GM20000 (cell line): ENCODE measurements at places on chromosomes 4 and X.

DNA sequence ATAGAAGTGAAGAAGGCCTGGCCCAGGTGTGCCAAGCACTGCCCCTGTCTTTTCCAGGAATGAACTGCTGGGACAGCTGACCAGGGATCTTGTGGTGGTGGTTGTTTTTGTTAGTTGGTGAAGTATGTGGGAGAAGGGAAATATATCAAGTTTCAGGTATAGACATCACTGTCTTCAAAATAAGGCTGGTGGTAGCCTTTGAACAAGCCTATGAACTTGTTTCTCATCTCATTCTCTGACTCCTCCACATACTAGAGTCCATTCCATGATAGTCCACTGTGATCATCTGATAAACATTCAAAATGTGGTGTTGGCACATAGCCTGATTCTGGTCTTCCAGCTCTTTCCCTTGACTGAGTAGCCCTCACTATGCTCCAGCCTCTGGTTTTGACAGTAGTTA, 303.7 kb downstream of the CAMK2D start:
- no peak for DNase-seq

GRCh38 chrX:55187281-55187680, 32.9 kb upstream of the PAGE5 start:
- no peak for DNase-seq

DNA sequence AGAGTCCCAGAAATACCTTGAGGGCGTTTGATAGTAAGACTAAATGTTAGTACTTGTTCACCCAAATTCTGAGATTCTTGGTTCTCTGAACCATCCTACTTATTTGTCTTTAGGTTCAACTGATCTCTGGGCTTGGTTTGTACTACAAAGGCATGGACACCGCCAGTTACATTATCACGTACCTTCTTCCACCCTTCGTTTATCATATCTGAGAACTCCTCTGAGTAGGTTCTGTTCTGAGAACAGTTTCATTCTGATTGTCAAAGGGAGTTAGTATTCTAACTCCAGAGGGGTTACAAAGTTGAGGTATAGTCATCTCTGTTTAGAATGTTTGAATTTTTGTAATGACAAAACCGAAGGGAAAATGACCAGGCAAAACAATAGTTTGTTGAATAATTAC, 19.3 kb downstream of the ZFX start:
- DNase-seq = no peak

DNA sequence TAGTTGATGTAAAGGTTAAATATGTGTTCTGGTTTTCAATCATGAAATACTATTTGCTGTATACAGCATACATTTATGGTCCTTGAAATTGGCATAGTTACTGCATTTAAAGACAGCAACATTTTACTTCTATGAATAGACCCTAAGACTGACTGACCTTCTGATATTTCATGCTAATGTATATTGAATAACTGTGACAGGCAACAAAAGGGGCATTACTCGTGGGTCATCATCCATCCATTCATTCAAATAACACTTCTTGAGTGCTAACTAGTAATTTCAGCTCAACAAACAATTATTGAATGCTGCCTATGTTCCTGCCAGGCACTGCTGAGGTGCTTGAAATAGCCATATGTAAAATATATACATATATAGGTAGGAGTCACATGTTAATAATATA, 92.8 kb upstream of the ADAMTS3 start:
- DNase-seq = no peak

DNA sequence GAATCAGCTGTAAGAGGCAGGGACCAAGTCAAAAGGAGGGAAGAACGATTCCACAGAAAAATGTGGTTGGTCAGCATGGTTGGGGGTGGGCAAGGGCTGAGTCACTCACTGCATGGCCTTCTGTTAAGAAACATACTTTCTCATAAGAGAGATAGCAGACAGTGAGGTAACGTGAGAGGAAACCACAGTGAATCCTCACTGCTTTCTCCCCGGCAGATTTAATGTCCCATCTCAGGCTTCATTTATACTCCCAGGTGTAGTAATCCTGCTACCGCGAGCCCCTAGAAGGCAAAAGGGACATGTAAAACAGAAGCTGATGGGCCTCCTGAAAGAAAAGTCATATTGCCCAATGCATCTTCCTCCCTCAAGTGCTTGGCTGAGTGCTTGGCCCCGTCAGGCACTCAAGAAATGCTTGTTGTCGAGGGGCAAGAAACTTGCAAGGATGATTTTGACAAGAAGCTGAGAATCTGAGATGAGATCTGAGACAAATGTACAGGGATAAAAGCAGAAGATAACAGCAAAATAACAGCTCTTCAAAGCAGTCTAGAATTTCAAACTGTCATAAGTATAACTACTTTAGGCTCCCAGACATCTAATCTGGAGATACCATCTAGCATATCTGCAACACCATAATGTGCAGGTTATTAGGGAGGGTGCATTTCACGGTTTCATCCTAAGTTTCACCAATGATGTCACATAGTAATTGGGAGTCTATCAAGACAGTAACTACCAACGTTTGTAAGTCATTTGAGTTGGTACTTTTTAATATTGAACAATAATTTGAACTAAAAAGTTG, 40.2 kb downstream of the SH3KBP1 start:
- DNase-seq = no peak

- DNase-seq = no peak
These were observed 413.0 kb downstream of the MAPK10 start for GRCh38 chr4:85946821-85947220.

DNA sequence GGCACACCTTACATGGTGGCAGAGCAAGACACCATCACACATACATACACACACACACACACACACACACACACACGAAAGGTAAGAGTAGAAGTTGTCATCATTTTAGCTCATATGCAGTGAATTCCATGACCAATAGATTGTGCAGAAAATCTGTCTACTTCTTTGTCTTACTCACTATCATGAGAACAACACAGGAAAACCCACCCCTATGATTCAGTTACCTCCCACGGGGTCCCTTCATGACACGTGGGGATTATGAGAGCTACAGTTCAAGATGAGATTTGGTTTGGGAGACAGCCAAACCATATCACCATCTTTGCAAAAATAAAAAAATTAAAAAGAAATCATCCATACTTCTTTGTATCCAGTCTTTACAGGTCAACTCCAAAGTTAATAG, 221.1 kb downstream of the BMPR1B start:
- DNase-seq = no peak

- DNase-seq = no peak
These were observed 22.7 kb upstream of the DRD5 start for GRCh38 chr4:9758641-9759317.

- no peak for DNase-seq
These were observed 2.1 kb downstream of the LOC101059915 start for GRCh38 chrX:71669492-71669891.

DNA sequence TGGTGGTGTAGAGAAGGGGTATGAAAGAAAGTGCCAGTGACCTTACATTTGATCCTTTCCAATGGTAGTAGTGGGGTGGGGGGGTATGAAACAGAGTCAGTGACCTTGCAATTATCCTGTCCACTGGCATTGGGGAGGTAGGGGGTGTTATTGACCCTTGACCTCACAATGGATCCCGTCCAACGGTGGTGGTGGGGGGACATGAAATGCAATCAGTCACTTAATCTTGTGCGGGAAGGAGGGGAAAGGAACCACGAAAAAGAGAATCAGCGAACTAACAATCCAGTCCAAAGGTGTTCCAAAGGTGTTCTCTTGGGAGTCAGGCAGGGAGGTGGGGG, 619 bp upstream of the PDK3 start:
- no peak for DNase-seq

- no peak for DNase-seq
These were observed 67.4 kb downstream of the EGF start for GRCh38 chr4:109979920-109980717.

GRCh38 chr4:137536789-137537561, 4.7 kb upstream of the PCDH18 start:
- DNase-seq = no peak

DNA sequence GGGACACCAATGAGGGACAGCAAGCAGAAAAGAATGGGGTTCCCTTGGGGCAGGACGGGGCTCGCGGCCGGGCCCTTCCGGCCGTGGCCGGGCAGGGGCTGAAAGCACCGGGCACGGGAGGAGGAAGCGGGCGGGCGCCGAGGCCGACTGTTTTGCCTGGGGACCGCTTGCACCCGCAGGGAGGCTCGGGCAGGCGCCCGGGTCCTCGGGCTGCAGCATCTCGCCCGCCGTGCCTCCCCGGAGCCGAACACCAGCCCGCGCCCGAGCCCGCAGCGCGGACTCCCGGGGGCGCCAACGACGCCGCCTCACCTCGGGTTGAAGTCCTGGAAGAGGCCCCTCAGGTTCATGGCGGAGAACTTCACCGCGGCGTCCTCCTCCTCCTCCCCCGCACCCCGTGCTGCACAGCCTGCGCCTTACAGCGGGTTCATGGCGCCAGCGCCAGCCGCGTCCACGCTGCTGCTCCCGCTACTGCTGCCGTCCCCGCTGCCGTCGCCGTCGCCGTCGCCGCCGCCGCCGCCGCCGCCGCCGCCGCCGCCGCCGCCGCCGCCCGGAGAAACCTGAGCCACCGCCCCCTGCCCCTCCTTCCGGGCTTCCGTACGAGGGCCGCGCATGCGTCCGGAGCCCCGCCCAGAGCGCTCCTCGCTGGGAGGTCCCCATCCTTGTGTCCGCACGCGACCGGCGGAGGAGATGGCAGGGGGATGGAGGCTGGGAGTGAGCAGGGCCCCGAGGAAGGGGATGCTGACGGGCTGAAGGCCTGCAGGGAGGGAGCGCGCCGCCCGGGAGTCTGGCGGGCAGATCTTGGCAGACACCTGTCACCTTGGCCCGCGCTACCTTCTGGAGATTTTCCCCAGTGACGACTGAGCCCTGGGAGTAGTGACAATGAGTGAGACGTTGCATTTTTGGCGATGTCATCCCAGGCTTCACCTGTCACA, at the start of gene TMEM185A:
TSS of gene TMEM185A (minus strand) at position 559 of the 932 bp plus-strand sequence. CDS start at position 347, 212 bp downstream.
- peak; percentile 85 for DNase-seq

DNA sequence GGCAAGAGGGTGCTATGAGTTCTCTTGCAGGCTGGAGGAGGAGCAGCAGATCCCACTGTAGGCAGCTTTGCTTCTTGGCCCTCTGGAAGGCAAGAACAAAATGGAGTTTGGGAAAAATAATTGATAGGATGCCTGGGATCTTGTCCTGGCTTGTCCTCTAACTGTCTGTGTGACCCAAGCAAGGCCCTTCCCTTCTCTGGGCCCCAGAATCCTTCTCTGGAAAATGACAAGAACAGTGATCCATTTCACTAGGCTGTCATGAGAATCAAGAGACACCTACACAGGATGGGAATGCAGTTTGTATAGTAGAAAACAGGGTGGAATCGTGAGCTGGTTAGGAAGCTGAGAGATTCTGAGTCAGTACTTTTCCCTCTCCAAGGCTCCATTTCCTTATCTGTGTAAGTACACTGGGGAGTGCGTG, 133.3 kb downstream of the PJA1 start:
- no peak for DNase-seq

- DNase-seq = no peak
These were observed 33.5 kb downstream of the ARHGEF9 start for GRCh38 chrX:63751481-63751880.

DNA sequence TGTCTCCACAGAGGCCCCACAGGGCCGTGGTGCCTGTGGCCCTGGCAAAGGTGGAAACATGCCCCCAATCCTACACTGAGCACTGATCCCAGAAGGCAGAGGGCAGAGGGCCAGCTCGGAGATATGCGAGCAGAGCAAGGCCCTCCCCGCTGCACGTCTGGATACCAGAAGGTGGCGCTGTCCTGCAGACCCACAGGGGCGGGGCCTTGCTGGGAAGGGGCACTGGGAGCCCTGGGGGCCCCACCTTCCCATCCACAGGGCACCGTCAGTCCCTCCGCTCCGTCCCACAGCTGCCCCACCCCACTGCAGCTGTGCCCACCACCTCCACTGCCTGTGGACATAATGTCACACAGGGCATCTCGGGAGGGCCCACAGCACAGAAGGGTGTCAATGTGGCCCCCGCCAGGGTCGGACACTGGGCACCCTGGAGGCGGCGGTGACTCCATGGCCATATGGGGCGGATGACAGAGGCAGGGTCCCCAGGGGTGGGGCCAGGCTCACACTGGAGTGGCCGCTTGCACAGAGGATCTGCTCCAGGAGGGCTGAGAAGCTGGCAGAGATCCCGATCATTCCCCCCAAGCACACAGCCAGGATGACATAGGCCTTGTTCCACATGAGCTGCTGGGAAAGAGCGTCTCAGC, 4.8 kb downstream of the SLC49A3 start:
- DNase-seq = peak; percentile 78

DNA sequence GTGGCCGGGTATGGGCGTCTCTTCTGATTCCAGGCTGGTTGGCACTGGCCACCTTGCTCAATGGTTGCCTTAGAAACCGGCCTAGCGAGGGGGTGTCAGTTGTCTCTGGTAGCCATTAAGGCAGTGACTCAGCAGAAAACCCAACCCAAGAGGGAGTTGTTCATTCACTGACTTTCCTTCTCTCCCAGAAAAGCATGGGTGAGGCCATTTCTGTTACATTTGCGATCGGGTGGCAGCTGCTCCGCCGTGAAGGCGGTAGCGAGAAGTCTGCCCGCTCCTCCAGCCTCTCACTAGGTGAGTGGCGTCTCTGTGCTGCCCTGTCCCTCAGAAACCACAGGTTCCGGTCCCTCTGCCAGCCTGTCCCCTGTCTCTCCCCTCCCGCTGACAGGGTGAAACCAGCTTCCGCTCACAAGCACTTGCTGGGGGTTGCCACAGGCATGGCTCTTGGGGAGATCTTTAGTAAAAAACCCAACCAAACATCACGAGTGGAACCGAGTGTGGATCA, 17.4 kb downstream of the IRAK1 start:
- peak; percentile 23 for DNase-seq

DNA sequence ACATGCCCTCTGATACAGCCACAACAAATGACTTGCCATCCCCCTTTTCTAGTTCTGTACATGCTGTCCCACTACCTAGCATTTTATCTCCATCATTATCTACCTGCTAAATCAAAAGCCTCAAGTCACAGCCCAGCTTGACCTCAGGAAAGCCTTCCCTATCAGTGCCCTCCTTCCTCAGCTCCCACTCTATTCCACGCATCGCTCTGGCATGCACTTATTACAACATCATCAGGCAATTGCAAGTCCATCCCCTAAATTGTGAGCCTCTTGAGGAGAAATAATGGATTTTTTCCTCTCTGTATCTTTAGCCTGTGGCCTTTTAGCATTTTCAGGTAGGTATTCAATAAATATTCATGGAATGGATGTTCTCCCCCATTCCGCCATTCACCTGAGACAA, 5.7 kb downstream of the ARL13A start:
- no peak for DNase-seq

DNA sequence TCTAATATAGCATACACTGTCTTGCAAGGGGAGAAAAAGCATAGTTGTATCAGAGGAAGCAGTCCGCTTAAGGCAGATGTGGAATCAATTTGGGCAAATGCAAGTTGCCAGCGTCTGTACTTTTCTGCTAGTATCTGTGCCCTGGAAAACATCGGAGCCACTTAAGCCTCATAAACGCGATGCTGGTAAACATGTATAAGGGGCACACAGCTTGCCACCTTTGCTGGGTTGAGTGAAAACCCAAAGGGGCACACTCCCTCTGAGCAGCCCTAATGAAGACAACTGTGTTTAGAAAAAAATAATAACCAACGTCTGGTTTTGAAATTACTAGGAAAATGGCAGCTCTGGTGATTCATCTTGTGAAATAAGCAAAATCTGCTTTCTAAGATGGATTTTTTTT, 24.3 kb downstream of the SMIM20 start:
- DNase-seq = no peak
